ENCODE measurements at places on chromosomes 13 and 19. TPM values are rescaled to one million over a fixed set of nuclear protein-coding genes. Genes with fewer than 3 reads are reported as not detected.

F10 gene
- total RNA-seq: 19.6 TPM

POU4F1 gene
- not detected for total RNA-seq

RGCC gene
- total RNA-seq: 43.2 TPM

FLT1 gene
- 49.5 TPM for total RNA-seq

PEG3 gene
- 10.7 TPM for total RNA-seq

KLK14 gene
- total RNA-seq: 0.21 TPM

PPM1N gene
- 1.0 TPM for total RNA-seq

BEST2 gene
- not detected for total RNA-seq

BLVRB gene
- 112 TPM for total RNA-seq

C19orf81 gene
- 1.3 TPM for total RNA-seq
